ENCODE measurements at places on chromosomes 7 and 10.

GRCh38 chr7:106827626-106828025 is 37.5 kb upstream of the PIK3CG start:
- H3K4me1 ChIP-seq, result no peaks in the 10 kb centered on the region
- no peaks in the 10 kb centered on the region for H3K36me3 ChIP-seq
- DNase-seq, result no peak
- no peak overlapping the region for H3K4me3 ChIP-seq
- H3K27me3 ChIP-seq, result no peaks in the 10 kb centered on the region

DNA sequence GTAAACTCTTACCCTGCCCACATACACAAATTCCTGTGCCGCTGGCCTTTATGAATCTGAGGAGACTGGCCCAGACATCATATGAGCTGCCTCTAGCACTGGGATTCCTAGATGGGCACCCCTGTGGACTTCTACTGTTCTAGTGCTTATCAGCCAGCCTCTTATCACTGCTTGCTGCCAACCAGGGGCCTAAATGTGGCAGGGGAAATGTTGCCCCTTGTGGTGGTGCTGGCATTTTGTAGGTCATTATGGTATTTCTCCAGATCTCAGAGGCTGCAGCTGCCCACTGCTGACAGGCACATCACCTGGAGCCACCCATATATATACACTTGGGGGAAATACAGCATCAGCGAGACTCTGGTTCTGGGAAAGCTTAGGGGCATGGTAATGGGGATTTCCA is 5.4 kb downstream of the SFR1 start:
- H3K27ac ChIP-seq, result no peak overlapping the region
- no peak for DNase-seq
- peaks cover 5% of the 10 kb centered on the region for H3K36me3 ChIP-seq

- no peaks in the 10 kb centered on the region for H3K36me3 ChIP-seq
- H3K4me3 ChIP-seq, result no peak overlapping the region
- DNase-seq, result no peak
Measured at GRCh38 chr10:28089467-28089866, 90.6 kb upstream of the ODAD2 start.

- no peaks in the 10 kb centered on the region for H3K36me3 ChIP-seq
- no peak for DNase-seq
- no peak overlapping the region for H3K27ac ChIP-seq
Measured at GRCh38 chr10:33046792-33047191, 88.8 kb upstream of the ITGB1 start.

- no peak overlapping the region for H3K4me3 ChIP-seq
- H3K36me3 ChIP-seq, result no peaks in the 10 kb centered on the region
- H3K4me1 ChIP-seq, result no peaks in the 10 kb centered on the region
- H3K27ac ChIP-seq, result no peak overlapping the region
- DNase-seq, result no peak
Measured at GRCh38 chr10:11353006-11353896, 258.2 kb downstream of the USP6NL start.

All from left lung (tissue), 14 donors.